ENCODE measurements at places on chromosomes 7 and 10.

GRCh38 chr10:85858776-85859515, 507.6 kb downstream of the GRID1 start:
- DNase-seq, result no peak

DNA sequence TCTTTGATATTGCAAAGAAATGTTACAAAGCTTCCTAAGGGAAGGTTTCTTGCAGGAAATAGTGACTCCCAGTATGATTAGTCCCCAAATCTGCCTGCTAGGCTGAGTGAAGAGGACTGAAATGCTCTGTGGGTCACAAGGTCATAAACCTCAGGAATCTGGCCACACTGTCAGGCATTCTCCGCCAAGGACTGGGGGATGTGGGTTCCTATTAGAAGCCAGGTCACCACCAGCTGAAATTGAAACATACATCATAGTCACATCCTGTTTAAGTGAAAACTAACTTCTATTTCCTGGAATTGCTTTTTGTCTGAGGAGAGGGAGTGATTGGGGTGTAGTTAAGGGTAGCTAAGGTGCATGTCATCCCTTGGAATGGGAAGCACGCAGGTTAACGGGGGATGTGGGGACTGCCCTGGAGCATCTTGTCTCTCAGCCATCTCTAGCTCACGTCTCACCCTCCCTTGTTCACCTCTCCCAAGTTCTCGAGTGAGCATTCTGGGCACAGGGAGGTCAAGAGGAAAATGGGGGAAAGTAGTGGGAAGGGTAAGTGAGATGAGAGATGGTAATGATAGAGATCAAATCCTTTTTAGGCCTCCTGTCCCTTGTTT, 12.0 kb upstream of the GSAP start:
- no peak for DNase-seq

GRCh38 chr10:380313-380940, 245.2 kb downstream of the ZMYND11 start:
- no peak for DNase-seq

DNA sequence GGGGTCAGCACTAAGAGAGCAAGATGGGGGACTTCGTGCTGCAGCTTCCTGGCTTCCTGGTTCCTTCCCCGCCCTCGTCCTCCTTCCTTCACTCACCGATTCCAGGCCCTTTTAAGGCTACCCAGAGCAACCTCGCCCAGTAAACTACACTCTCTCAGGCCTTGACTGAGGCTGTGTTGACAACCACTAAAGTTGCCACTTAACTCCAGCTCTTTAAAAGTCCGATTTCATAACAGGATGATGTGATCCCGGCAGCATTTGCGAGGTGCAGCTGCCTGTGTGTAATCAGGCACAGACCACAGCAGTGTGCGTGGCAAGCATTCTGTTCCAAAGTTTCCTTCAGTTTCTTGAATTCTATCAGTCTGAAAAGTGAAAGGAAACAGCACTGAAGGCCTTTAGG, 110.6 kb downstream of the RAB11FIP2 start:
- no peak for DNase-seq

DNA sequence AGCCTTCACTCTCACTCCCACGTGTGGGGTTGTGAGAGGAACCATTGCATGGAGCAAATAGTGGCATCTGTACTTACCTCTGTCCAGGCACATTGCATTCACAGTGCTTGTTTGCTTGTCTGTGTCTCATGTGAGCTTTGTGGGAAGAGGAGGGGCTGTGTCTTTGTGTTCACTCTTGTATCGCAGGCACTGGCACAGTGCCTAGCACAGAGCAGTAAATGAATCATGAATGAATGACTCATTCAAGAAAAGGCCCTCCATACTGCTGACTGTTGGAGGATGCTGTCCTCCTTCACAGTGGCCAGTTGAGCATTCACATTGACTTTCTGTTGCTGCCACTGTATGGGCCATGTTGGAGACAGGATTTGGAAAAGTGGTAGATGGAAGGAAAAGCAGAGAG, 125.3 kb downstream of the SORCS3 start:
- DNase-seq, result no peak

DNA sequence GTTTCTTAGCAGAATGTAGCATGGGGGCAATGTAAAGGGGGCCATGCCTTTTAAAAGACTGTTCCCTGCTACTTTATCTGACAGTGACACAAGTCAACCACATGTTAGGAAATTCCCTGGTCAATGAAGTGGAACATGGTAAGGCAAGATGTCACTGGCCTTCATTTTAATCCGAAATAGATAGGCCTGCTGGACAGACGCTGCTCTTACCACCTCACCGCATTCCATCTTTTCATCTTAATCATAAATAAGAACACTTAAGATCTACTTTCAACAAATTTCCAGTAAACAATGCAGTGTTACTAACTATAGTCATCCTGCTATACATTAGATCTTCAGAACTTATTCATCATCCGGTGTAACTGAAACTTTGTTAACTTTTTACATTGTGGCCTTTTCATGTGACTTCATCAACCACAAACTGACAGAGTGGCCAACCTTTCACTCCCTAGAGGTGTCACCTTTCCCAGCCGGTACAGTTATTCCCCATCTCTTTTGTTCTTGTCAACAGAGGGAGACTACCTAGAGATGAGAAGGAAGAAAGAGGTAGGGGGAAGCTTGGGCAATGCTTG, 15.6 kb downstream of the ASB4 start:
- DNase-seq, result no peak

- DNase-seq, result no peak
Measured at GRCh38 chr10:4819707-4820106, 6.3 kb upstream of the AKR1E2 start.

DNA sequence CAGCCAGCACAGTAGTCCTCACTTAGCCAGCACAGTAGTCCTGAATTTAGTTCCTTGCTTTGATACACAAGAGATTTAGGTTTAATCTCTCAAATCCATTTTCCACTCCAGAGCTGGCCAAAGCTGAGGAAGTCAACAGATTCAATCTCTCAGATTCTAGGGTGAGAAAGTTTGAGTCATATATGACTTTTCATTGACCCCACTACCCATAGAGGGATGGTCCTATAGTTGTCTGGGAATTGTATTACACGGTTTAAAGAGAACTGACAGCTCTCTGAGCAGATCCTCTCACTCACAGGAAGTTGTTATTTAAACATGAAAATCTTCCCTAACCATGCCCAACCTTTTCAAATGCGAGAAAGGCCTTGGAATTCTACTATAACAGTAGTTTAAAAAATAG, 641.8 kb upstream of the SEMA3D start:
- DNase-seq, result no peak

GRCh38 chr7:139886899-139887298, 57.8 kb downstream of the TBXAS1 start:
- no peak for DNase-seq

DNA sequence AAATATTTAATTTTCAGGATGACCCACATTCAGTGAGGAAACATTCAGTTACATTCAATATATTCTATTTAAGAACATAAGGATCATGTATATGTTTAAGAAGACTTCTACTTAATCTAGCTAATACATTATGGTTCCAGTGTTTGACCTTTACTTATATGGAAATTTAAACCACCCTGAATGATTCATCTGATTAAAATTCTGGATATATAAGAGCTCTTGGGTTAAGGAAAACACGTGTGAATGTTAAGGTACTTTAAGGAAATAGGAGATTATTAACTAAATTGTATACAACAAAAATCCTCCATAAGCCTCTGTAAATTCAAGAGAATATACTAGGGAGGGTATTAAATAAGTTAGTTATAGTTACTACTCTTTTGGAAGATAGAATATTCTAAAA, 40.9 kb downstream of the HDAC9 start:
- no peak for DNase-seq

GRCh38 chr10:71090330-71090729, 122.0 kb upstream of the UNC5B start:
- no peak for DNase-seq

DNA sequence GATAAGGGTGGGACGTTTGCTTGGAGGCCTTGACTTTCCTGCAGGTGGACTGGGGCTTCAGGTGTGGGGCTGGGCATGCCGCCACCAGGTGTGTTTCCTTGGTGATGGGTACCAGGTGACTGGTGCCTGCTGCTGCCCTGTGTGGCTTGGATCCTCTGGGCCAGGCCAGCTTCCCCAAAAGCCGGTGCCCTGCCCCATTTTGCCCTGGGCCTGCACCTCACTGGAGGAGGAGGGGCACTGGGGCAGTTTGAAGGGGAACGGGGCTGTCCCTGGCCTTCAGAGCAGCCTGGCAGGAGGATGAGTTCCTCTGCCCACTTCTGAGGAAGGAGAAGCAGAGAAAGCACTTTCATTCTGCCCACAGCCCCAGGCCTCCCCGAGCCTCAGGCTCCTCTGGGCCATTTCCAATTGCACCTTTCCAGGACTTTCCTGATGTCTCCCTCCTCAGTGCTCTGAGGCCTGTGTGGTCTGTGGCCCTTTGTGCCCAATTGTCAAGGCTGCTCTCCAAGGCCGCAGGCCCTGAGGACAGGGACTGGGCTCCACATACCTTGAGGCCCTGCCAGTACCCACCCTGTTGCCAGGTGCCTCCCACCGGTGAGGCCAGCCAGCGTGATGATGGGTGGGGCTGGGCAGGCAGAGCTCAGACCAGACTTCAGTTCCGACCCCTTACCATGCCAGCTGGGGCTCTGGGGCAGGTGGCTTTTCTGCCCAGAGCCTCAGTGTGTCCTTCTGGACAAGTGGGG, 25.3 kb upstream of the SMARCD3 start:
- DNase-seq, result no peak

- no peak for DNase-seq
Measured at GRCh38 chr10:132593389-132593788, 55.8 kb downstream of the INPP5A start.

- no peak for DNase-seq
Measured at GRCh38 chr7:33917661-33918060, 12.3 kb downstream of the BMPER start.

DNA sequence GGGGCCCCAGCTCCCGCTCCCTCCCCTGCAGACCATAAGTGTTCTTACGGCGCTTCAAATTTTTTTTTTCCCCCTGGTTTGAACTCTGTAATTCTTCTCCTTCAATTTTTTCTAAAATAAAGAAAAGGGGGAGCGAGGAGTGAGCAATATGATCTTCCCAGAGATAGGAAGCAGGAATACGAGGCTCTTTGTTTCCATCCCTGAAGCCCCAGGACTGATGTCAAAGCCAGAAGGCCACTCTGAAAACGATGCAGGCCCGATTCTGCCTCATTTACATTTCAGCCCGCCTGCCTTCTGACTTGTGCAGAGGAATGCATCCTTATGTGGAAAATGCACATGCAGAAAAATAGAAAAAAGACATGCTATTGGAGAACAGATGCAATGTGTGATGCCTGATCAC, 401.5 kb upstream of the MKI67 start:
- DNase-seq, result no peak

GRCh38 chr7:1931256-1931950, 261.3 kb downstream of the ELFN1 start:
- no peak for DNase-seq

- DNase-seq, result no peak
Measured at GRCh38 chr7:35604595-35604994, 90.3 kb downstream of the HERPUD2 start.

- DNase-seq, result no peak
Measured at GRCh38 chr7:27835376-27835775, 95.4 kb downstream of the TAX1BP1 start.

- DNase-seq, result peak; percentile 57
Measured at GRCh38 chr7:35985126-35985754, 167.8 kb upstream of the EEPD1 start.

GRCh38 chr7:80243425-80243824, 108.8 kb downstream of the GNAI1 start:
- DNase-seq, result no peak

DNA sequence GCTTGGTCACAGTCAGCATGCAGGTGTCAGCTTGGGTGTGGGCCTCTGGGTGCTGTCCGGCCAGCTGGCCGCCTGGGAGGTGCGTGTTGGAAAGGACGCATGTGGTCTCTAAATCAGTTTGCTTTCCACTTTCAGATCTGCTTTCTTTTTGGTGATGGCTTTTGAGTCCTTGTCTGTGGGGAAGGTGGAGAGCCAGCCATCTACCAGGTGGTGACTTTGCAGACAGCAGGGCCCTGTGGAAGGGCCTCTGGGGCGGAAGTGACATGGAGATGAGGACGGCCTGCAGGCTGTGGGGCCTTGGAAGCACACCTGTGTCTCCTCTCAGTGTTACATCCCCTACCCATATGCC, 59.4 kb downstream of the WDR37 start:
- DNase-seq, result no peak

- DNase-seq, result no peak
Measured at GRCh38 chr7:16089801-16090200, 331.5 kb downstream of the CRPPA start.

DNA sequence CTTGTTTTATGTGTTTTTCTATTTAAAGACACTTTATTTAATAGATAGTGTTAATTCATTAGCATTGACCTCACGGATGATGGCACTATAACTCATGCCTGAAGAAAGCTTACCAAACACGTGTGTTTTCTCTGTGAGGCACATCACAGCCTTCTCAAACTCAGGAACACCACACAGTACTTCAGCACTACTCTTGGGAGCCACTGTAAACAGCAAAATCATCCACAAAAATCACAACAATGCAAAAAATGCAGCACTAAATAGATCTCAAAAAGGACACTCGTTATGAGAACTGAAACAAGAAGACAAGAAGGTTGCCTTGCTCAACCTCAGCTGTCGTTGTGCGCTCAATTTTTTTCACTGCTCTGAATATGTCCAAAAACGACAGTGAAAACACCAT, 12.0 kb upstream of the PARP12 start:
- DNase-seq, result no peak

DNA sequence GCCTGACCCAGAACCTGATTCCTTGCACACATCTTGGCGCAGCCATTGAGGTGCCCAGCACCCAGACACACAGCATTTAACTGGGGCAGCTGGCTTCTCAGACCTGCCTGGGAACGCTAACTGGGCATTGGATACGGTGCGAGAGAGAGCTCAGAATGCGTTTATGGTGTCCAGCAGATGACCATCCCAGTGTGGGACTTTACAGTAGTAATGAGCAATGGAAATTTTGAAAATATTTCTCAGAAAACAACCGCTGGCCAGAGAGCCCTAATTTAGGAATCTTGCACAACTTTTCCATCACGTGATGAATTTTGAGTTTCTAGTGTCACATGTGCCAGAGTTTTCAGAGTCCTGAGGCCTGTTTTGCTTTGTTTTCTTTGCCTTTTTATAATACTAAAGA, 78.2 kb upstream of the SEC61G start:
- DNase-seq, result no peak

- DNase-seq, result no peak
Measured at GRCh38 chr10:91576096-91576545, 56.8 kb downstream of the PPP1R3C start.

GRCh38 chr7:140005754-140006503, 56.8 kb downstream of the PARP12 start:
- DNase-seq, result no peak

- no peak for DNase-seq
Measured at GRCh38 chr10:36263871-36264270, 621.8 kb upstream of the FZD8 start.

DNA sequence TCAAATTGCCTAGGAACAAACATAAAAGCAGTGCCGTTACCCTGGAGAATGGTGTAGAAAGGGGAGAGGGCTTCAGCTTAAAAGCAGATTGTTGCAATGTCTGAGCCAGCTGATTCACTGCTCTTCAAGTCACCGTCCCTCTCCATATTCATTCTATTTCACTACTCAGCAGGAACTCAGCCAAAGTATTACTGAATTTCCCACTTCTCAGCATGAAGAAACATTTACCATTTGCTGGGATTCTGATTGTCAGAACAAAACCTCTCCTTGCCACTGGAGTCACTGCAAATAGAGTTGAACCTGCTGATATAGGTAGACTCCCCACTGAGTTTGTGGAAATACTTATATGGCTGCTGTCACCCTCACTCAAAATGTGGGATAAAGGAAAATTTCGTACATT, 71.7 kb downstream of the PPP1R17 start:
- no peak for DNase-seq

GRCh38 chr7:28163949-28164348, 16.6 kb downstream of the JAZF1 start:
- no peak for DNase-seq

GRCh38 chr10:65735382-65735781, 1190.5 kb upstream of the LRRTM3 start:
- DNase-seq, result no peak
